Uterus (tissue), 4 donors: ENCODE measurements at places on chromosomes 2 and 18.

- DNase-seq: no peak
Measured at GRCh38 chr2:97359861-97360584, 229.7 kb downstream of the ANKRD36B start.

GRCh38 chr2:238060096-238060541 lies 682 bp upstream of the SCLY start:
- no peak for DNase-seq

DNA sequence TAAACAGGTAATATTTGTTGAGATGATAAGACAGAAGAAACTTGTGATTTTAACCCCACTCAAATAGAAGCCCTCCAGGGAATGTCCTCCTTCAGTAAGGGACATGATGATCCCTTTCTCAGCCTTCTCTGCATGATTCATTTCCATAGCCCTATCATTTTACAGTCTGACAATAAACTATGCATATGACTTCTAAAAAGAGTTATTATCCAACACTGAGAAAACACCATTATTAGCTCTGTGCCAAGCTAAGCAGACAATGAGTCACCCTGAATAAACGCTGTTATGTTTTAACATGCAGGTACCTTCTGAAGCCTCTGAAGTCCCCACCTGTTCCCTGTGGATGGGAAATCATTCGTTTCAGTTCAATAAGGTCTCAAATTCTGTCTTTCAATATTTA lies 54.7 kb downstream of the DTNB start:
- DNase-seq: no peak

- DNase-seq: no peak
Measured at GRCh38 chr18:79630281-79631095, 49.1 kb upstream of the CTDP1 start.

DNA sequence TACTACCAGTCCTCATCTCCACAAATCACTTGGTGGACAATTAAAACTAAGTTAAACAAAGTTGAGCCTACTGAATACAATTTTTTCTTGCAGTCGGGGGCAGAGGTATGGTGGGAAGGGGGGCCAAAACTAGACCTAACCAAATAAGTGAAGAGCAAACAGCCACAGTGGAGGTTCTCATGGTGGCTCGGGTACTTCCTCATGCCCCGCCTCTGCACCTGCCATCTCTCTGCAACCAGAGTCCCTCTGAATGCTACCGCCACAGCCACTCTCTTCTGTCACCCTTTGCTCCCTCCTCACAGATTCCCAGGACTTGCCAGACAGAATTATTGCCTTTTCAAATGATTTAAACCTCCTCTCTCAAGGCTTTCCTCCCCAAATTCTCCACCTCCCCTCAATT lies 204.2 kb downstream of the TMEM247 start:
- no peak for DNase-seq

DNA sequence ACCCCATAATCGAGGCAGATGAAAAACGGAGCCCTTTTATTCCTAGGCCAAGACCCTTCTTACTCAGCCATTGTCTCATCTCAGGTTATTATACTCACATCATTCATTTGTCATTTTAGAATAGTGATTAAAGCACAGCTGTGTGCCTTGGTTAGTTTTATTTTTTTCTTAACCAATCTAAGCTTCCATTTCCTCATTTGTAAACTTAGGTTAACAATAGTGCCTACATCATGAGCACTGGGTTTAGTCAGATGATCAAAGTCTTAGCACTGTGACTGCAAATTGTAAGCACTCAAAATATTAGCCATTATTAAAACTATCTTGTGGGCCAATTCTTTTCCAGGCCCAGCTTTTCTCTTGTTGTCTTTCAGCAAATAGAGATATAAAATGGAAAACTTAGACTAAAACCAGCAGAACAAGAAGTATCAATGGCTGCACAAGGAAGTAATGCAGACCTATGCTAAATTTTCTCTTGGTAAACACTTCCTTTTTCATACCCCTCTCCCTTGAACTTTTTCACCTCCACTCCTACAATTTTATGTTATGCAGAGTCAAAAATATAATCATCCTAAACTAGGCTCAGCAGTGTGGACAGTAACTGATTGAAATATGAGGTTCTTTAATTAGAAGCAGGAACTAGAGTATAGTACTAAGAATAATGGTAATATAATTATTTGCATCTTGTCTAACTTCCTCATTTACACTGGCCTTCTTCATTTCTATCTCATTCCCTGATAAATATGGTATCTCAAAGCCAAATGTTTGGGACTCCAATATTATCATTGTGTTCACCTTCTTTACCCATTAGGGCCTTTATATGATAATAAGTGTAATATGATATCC lies 21.5 kb upstream of the GALNT3 start:
- no peak for DNase-seq

- no peak for DNase-seq
Measured at GRCh38 chr2:17106418-17106817, 411.8 kb downstream of the RAD51AP2 start.

- peak; percentile 70 for DNase-seq
Measured at GRCh38 chr2:38274286-38275276, 102.5 kb downstream of the ATL2 start.

- no peak for DNase-seq
Measured at GRCh38 chr18:47981320-47981719, 50.9 kb upstream of the SMAD2 start.

- DNase-seq: no peak
Measured at GRCh38 chr2:196307775-196308305, 136.5 kb upstream of the STK17B start.

GRCh38 chr2:98479959-98480524 lies 35.4 kb downstream of the INPP4A start:
- DNase-seq: peak; percentile 26

- peak; percentile 10 for DNase-seq
Measured at GRCh38 chr2:240392084-240392947, 43.1 kb upstream of the GPC1 start.

DNA sequence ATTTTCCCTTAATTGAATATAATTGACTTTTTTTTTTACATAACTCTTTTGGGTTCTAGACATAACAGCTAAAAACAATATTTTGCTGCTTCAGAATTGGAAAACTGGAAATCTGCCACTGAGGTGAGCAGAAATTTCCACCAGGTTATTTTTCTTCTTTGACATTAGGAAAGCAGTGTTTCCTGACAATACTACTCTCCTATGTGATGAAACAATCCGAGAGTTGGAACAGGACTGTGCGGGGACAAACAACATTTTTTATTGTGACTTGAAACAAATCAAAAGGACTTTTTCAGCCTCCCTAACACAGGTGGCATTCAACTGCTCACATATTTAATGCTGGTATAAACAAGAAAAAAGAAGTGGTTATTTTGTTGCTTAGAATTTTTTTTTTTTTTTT lies 237.2 kb downstream of the RNF152 start:
- no peak for DNase-seq
